ENCODE measurements at places on chromosomes 6 and 20.

DNA sequence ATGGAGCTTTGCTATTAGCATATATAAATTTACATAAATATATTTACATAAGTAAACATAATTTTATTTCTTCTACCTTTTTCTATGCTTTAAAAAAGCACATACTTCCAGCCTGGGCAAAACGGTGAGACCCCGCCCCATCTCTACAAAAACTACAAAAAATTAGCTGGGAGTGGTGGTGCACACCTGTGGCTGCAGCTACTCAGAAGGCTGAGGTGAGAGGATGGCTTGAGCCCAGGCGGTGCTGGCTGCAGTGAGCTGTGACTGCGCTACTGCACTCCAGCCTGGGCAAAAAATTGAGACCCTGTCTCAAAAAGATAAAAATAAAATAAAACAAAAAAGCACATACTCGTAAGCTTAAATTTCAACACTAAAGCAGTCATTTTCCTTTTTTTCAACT is 30.3 kb downstream of the ELOVL5 start:
- no peak for DNase-seq

DNA sequence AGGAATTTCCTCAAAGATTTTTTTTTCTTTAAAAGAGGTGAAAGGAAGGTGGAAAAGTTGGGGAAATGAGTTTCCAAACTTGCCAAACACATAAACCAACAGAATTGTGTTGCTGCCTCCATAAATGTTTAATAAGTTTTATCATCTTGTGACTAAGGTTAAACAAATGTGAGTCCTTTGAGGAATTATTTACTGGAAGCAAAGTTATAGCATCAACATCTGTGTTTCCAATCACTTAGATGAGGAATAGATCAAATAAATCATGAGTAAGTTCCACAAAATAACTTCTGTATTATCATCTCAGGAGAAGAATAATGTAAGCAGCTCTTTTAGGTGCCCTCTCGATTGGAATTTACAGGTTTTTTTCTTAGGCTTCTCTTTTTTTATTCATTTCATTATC is 20.5 kb downstream of the TSHZ2 start:
- DNase-seq = no peak

DNA sequence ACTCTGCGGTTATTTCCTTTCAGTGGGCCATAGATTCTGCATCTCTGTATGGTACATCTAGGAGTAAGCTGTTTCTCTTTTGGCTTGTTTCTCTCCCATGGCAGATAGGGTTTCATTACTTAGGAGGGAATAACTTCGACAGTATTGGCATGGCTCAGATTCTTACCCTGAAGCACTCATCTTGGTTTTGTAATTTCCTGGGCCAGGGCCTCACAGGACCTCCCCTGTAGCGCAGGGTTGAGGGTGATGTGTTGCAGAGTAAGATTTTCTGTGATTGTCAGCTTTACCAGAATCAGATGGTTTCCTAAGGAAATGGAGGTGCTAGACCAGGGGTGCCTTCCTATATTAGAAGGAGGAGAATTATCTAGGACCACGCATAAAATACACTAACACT is 78.3 kb downstream of the STXBP5 start:
- DNase-seq = no peak

- DNase-seq = no peak
These were observed 32.7 kb upstream of the CCND3 start for GRCh38 chr6:41974281-41974825.

DNA sequence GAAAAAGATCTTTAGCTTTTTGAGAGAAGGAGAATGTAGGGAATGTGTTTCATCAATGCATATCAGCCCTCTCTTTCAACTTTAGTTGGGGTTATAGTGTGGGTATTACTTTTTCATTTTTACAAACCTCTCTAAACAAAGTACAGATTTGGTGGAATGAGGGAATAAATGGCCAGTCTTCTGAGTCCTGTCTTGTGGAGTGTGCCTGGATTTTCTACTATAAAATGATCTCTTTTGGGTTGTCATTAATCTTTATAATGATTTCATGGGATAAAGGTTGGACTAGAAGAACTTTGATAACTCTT is 209.3 kb downstream of the RNF144B start:
- DNase-seq = no peak

- peak; percentile 51 for DNase-seq
These were observed 78.7 kb downstream of the CDH22 start for GRCh38 chr20:46229478-46230105.

DNA sequence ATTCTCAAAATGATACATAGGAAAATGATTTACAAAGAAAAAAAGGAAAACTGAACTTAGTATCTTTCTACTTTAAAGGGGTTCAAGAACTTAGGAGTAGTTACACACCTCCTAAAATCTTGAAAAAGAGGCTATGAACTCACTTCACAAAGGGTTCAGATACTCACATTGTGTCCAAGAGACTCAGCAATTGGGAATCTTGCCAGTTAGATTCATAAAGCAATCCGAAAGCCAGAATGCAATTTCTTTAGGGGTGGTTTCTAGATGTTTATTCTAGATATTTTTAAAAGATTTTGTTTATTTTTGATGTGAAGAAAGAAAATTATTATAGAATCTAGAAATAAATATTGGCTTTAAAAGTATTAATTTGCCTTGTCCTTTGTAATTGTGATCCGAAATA is 1.7 kb upstream of the MYB start:
- DNase-seq = no peak

DNA sequence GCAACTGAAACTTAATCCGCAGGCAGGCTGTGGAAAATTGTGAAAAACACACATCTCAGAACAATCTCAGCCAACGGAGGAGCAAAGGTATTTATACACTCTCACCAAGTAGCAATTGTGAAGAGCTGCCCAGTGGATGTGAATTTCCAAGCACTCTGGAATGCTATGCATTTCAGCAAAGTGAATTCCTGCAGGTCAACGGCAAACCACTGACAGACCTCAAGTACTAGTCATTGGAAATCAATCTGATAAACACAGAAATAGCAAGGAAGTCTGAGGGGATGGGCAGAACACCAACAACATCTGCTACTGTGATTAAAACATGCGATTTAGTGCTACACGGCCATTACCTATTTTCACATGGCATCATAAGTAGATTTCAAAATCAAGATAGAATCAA is 429.1 kb downstream of the HTR1B start:
- no peak for DNase-seq

DNA sequence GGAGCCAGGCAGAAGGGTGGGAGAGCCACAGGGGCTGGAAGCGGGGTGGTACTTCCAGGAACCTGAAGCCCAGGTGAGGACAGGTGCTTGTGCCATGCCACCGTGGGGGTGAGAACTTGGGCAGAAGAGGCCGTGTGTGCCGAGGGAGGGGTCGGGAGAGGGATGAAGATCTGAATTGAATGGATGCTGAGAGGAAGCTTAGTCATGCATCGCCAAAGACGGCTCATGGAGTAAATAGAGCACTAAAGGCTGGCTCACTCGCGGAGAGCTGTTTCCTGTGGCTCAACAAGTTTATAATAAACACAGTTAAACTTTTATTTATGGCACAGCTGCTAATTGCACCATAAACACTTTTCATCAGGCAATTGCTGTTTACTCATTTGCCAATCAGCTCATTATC is 21.7 kb upstream of the MYT1 start:
- DNase-seq = no peak

GRCh38 chr6:55528624-55529023 is 50.4 kb downstream of the HMGCLL1 start:
- DNase-seq = no peak

DNA sequence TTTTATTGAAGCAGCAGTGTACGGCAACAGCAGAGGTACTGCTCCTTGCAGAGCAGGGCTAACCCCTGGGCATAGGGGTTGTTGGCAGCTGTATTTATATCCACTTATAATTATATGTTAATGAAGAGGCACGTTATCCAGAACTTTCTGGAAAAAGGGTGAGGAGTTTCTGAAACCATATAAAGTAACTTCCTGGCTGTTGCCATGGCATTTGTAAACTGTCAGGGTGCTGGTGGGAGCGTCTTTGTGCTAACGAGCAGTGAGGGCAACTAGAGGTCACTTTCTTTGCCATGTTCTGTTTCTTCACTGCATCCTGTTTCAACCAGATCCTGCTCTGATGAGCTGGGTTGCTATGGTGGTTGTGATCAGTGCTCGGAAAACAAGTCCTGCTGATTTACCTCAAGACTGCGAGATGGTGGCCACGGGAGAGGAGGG is 11.1 kb upstream of the ARFGEF2 start:
- DNase-seq = no peak

DNA sequence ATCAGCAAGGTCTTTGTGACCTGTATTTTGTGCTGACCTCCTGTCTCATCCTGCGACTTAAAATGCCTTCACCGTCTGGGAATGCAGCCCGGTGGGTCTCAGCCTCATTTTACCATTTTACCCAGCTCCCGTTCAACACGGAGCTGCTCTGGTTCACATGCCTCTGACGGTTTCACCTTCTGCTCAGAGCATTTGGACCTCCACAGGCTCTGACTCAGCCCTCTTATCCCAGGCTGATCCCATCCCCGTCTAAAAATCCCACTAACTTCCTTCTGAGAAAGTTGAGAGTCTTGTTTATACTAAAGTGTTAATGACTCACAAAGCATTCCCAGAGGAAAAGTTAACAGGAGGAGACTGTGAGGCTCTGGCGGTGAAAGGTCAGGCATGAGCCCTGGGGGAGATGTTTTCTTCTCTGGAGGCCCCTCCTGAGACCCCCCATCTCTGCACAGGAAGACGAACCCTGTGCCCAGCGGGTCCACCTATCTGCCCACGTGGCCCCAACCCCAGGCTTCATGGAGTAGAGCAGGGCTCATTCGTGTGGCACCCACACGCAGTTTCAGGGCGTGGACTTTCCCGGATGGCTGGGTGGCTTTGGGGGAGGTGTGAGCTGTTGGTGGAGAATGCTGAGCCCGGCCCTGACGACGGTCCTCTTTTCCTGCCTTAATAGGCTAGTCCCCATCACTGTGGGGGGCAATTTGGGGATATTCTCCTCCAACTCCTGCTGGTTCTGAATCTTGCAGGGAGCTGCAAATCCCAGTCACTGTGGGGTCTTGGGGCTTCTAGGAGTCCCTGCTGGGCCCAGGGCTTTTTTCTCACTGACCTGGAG is 3.3 kb upstream of the BIRC7 start:
- DNase-seq = no peak

DNA sequence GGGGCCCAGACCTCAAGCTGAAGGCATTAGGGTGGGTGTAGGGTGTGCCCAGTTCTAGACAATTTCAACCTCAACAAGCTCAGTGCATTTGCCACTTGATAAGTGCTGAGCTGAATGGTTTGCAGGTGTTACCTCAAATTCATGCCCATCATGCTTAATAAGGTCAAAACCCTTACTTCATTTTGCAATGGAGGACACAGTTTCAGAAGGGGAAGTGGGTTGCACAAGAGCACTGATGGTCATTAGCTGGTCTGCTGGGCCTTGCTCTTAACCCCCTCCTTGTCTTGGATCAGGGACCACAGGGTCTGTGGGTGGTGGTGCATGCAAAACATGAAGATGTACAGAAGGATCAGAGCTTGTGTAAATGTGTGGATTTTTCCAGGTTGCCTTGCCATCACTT is 71.0 kb upstream of the SIRPA start:
- DNase-seq = no peak

GRCh38 chr6:157403686-157404051 is 22.7 kb downstream of the ZDHHC14 start:
- DNase-seq = no peak

DNA sequence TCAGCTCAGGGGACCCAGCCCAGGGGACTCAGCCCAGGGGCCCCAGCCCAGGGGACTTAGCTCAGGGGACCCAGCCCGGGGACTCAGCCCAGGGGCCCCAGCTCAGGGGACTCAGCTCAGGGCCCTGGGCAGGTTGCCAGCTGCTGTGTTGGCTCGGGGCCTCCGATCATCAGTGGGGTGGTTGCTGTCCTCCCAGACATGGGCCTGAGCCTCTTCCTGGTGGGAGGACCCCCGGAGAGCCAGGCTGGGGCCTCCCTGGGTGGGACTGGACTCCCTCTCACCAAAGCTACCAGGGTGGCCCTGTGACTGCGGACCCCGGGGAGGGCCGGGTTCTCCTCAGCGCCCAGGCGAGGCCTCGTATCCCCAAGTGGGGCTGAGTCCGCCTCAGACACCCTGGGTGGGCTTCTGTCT is 4.4 kb downstream of the COL20A1 start:
- DNase-seq = no peak

GRCh38 chr6:110067837-110068591 is 89.9 kb downstream of the GPR6 start:
- DNase-seq = no peak

DNA sequence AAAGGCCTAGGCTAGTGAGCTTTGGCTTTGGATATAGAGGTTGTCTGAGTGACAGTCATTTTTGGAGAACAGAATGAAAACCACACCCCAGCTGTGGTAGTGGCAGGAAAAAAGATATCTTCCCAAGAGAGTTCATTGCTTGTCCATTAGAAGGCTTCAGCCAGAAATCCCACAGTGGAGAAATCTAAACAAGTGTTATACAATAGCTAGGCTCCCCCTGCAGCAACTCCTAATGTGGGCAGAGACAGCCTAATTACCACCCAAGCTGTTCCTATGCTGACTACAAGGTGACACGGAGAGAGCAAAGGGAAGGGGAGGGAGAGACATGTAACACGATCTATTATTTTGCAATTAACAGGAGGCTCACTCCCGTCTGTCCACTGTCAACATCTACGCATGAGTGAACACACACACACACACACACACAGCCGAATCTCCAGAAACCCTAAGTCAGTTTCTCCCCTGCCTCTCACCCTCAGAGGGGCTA is 147.5 kb upstream of the TCF21 start:
- DNase-seq = no peak

GRCh38 chr20:63015147-63015661 is 8.4 kb upstream of the BHLHE23 start:
- DNase-seq = no peak

DNA sequence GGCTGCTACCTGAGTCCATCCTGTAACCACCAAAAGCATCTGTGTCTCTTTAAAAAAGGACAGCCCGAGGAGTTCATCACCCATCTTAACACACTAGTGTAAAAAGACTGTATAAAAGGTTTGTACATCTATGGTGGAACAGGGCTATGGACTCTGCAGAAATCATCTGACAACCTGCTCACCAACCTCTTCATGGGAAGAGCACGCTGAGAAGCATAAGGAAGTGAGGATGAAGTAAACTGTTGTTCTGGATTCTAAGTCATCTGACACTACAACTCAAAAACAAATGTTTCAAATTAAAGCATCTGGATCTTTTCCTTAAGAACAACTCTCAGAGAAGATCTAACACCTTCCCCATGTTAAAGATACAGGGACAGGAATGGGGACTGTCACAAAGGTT is 5.4 kb downstream of the IFNGR1 start:
- no peak for DNase-seq

- no peak for DNase-seq
These were observed 112.1 kb downstream of the WDR27 start for GRCh38 chr6:169589699-169590257.

DNA sequence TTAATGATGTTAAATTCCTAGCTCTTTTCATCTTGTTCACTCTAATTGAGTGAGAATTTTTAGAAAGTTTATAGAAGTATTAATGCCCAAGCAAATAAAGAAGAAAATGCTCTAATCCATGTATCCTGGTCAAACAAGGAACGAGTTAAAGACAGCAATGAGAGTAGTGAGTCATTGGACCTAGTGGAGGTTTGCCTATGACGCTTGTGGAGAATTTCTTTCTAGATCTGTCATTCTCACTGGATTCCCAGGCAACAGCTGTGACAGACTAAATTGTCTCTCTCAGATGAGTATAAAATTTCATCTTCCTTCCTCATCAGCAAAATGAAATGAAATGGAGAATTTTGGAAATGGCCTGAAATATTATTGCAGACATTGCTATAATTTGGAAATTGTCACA is 127.9 kb downstream of the COL19A1 start:
- no peak for DNase-seq

GRCh38 chr20:4740774-4741431 is 19.2 kb downstream of the PRND start:
- DNase-seq = peak; percentile 10

GRCh38 chr6:33772082-33772830 is 16.7 kb downstream of the LEMD2 start:
- DNase-seq = no peak
